ENCODE measurements at places on chromosomes 3 and 15.

- DNase-seq, result no peak
These were observed 22.0 kb downstream of the USP3 start for GRCh38 chr15:63526401-63526800.

DNA sequence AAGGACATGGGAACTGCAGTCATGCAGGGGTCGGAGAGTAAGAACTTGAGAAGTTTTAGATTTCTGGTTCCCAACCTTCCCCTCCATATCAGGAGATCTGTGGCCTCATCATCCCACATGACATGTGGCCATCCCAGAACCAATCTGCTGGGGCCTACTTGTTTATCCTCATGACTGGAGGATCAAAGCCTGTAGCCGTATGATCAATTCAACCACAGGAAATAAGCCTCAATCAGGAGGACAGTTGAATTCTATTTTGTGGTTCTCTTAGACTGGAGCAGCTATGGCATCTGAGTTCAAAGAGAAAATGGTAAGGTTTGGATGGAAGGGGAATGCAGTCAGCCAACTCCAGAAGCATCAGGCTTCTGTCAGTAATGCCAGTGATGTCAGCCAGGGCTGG, 57.2 kb downstream of the IL16 start:
- no peak for DNase-seq

GRCh38 chr3:75395580-75396315, 268.4 kb upstream of the FRG2C start:
- DNase-seq, result peak; percentile 9

- DNase-seq, result no peak
These were observed 47.3 kb upstream of the IL12A start for GRCh38 chr3:159941038-159942000.

- DNase-seq, result no peak
These were observed 17.2 kb upstream of the RBSN start for GRCh38 chr3:15116032-15116669.

- DNase-seq, result no peak
These were observed 7.7 kb upstream of the ACTC1 start for GRCh38 chr15:34802803-34803750.

DNA sequence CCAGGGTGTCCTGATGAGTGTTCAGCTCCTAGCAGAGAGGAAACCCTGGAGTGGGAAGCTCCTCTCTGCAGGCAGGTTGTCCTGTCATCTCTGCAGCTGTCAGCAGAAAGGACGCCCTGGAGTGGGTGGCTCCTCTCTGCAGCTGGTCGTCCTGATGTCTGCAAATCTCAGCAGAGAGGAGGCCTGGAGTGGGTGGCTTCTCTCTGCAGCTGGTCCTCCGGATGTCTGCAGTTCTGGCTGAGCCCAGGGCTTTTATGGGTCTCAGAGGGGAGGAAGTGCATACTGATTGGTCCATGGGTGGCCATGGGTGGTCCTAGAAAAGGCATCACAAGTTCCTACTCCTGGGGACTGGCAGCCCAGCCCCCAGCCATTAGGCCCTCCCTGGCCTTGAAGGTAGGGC, 102.6 kb upstream of the BNIP2 start:
- DNase-seq, result no peak

DNA sequence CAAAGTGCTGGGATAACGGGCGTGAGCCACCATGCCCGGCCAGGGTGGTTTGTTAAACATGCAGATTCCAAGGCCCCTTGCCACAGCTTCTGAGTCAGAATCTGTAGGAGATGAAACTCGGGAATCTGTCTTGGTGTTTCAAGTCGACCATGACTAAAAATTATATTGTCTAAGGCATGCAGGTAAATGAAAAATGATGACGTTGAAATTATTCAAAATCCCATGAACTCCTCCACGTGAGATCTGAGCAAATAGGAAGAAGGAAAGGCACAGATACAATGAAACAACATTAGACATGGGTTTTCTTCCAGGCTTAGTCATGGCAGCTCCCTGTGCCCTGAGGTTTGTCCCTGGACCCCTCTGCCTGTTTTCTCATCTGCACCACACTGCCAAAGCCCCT, 172.0 kb upstream of the CMC1 start:
- DNase-seq, result no peak

- DNase-seq, result no peak
These were observed 12.1 kb downstream of the LACTB start for GRCh38 chr15:63133786-63134185.

GRCh38 chr3:122025296-122025695, 3.2 kb upstream of the ILDR1 start:
- DNase-seq, result no peak

DNA sequence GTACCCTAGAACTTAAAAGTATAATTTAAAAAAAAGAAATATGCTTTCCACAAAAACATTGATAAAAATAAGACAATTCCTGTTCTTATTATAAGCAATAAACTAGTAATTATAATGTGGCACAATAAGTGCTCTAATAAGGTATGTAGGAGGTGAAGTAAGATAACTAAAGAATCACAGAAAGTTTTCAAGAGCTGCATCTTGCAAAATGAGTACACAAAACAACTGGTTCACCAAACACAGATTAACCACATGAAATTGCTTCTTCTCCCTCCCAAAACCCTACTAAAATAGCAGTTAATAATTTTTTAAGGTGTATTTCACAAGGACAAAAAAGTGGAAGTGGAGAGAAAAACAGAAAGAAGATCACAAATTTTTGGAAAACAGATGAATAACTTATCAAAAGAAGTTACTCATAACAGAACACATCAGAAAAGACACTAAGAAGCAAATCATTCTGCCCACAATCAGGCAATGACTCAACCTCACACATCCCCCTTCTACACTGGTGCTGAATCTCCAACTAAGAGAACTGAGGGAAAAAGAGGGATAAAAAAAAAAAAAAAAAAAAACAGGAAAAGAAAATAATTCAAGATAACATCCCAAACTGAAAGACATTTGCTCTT, 64.2 kb downstream of the TBC1D5 start:
- no peak for DNase-seq

DNA sequence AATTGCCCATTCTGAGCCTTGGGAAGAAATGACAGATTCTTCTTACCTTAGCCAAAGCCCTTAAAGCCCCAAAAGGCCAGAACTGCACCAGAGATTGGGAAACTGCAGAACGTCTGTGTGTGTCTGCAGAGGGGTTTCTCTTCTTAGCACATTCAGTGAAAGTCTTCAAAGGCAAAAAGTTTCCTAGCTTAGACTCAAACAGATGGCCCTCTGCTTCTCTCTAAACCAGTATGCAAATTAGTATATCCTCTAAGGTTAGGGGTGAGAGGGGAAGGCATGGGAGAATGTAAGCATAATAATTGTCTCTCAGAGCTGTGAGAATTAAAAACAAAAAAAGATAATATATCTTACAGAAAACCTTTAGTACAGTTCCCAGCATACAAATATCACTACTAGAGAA, 334.0 kb upstream of the MCTP2 start:
- no peak for DNase-seq

- DNase-seq, result peak; percentile 69
These were observed at the start of gene MTMR10 for GRCh38 chr15:30991255-30992235. TSS of gene MTMR10 (minus strand) at chr15:30991628. CDS start at chr15:30991506, 122 bp downstream.

- no peak for DNase-seq
These were observed 10.9 kb downstream of the CERS3 start for GRCh38 chr15:100517846-100518245.

GRCh38 chr3:128432971-128433836, 33.5 kb downstream of the DNAJB8 start:
- no peak for DNase-seq

GRCh38 chr3:57594144-57594543, 3.0 kb downstream of the ARF4 start:
- no peak for DNase-seq

Measured in activated gamma-delta T cell (primary cell).